Activated T-cell treated with anti-CD3 and anti-CD28 coated beads for 48 hours (primary cell): ENCODE measurements at places on chromosomes 11 and 22.

- DNase-seq = no peak
These were observed 61.6 kb upstream of the TOP3B start for GRCh38 chr22:22044153-22044552.

DNA sequence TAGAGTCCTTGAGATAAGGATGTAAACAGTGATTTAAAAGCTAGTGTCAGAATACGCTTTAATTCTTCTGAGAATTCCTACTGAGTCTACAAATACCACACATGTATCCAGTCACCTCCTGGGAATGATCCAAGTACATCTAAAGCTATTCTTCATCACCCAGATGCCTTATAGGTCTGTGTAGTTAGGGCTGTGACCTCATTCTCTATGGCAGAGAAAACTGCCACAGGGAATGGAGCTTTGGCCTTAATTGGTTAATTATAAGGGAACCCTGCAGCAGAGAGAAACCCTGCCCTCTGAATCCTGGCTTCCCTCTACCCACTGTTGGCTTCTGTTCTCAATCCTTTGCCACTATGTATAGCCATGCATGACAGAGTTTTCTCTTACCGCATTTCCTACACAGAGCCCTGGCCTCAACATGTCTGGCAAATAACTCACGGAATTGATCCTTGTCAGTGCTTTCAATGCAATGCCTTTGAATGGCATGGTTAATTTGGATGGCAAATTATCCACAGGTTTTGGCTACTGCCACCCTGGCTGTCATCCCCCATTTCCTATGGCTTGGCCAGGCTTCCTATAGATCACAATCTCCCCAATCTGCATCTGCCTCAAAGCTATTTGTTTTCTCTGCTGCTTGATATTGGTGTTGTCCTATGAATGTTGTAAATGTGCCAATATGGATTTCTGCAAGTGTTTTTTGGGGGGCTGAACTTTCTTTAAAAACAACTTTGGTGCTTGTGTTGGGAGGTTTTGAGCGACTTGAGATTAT, 2.9 kb downstream of the DIXDC1 start:
- no peak for DNase-seq

DNA sequence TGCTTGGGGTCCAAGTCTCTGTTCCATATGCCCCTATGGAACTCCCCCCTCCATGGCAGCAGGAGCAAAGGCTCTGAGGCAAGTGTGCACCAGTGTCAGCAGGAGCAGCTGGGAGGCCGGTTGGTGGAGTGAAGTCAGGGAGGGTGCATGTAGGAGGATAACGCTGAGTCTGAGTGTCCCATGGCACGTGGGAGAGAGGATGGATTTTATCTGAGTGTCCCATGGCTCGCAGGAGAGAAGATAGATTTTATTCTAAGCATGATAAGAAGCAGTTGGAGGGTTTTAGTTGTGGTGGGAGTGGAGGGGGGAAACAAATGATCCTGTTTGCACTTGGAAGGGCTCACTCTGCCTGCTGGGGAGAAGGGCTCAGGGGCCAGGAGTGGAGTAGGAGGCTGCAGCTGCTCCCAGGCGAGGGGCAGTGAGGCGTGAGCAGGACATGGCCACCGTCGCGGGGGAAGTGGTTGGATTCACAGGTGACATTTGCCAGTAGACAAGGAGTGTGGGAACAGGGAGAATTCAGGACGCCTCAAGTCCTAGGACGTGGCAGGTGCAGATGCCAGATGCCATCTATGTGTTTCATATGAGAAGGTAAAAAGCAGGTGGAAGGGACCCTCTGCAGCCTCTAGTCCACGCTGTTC, 33.6 kb upstream of the PARVG start:
- no peak for DNase-seq

DNA sequence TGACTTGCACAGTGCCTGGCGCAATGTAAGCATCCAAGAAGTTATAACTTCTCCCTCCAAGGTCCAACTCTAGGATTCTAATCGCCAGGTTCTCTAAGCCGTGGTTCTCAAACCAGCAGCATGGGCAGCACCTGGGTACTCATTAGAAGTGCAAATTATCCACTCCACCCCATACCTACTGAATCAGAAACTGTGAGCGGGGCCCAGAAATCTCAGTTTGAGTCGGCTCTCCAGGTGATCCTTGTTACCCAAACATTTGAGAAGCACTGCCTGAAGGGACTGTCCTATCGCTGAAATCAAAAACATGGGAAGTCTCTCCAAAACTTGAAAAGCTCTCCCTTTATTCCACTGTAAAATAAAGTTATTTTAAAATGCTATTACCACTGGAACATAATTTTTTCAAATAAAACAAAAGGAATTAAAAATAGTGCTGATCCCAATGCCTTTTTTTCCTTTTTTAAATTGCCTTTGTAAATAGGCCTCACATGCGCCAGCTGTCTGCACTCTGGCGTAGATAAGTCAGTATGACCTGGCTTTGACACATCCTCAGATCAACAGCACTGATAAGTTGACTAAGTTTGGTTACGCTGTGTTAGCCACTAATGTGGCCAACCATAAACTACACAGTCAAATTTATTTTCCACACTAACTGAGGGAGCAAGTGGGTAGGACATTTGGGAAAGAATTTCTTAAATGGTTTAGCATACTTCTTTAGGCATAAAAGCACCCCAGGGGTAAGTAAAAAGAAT, 8.4 kb upstream of the CTR9 start:
- DNase-seq = no peak

DNA sequence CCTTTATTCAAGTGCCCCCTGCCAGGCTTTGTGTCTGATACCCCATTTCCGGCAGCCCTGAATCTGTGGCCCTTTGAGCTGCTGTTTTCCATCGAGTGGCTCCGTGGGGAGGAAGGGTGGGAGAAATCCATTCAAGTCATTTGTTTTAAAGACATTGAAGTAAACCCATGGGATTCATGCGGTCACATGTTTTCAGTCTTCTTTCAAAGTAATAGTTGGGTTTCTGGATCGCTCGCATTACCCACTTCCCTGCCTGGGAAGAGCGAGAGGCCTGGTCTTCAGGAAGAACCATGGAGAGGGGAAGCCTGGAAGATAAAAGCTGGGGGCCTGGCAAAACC, 14.4 kb downstream of the DAGLA start:
- no peak for DNase-seq

GRCh38 chr11:11265994-11266606, 87.0 kb downstream of the CSNK2A3 start:
- DNase-seq = peak; percentile 51

DNA sequence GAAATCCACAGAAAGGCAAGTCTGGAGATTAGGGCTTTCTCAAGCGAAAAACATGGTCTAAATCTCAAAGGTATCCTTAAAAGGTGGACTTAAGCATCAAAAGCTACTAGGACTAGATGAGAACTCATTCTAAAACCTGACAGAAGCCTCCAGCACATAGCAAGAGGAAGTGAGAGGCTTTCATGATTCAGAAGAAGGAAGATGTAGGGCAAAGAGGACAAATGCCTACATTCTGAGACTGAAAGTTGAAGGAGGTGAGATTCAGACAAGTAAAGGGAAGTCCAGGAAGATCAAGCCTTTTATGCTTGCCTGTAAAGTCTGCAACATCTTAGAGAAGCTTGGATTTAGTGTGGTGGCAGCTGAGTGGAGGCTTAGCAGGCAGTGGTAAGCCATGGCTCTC, 98.9 kb downstream of the PGR start:
- no peak for DNase-seq

GRCh38 chr11:46966773-46967172, 30.2 kb downstream of the CSTPP1 start:
- DNase-seq = no peak

DNA sequence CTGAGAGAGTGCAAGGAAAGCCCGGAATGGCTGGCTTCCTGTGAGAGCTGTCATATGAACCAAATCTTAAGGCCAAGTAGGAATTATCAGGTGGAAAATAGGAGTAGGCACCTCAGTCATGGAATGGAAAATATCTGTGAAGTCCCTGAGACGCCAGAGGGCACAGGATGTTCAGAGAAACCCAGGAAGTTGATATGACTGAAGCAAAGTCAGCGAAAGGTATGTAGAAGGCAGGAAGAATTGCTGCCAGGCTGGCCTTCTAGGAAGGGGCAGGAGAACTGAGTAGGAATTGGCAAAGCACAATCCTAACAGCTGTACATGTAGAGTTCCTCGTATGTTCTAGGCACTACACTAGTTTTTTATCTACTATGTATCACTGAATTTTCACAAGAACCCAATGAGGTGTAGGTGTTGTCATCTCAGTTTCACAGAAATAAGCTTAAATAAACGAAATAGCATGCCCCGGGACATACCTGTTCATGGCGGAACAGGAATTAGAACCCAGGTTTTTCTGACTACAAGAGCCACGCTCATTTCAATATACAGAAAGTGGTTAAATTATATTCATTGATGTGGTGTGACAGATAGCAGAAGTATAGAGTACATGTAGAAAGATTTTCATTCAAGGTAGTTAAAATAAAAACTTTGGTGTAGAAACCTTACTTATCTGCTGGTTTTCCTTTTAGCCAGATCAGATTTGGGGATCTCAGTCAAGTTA, 17.0 kb downstream of the HMGXB4 start:
- DNase-seq = no peak

DNA sequence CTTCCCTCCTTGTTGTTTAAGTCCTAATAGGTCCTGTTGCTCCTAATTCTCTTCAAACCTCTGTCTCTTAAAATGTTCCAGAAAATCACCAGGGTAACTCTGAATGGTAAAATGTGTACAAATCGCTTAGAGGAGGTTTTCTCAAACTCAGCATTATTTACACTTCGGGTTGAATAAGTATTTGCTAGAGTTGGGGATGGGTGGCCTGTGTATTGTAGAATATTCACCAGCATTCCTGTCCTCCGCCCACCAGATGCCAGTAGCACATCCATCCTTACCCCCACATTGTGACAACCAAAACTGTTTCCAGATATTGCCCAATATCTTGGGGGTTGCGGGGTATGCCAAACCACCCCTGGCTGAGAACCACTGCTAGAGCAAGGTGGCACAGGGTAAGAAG, 64.4 kb upstream of the DDI1 start:
- no peak for DNase-seq

DNA sequence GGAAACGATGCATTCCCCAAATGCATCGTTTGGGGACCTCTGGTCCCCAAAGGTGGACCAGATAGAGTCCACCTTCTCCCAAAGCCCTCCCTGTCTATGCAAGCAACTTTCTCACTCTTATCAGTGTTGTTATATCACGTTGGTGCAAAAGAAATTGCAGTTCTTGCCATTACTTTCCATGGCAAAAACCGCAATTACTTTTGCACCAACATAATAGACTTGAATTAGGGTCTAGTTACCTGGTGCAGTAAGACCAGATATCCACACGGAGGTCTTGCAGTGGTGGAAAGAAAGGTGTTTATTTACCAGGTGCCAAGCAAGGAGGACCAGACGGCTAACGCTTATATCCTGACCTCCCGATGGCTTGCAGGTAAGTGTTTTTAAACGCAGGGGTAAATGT, 129.0 kb downstream of the MIAT start:
- no peak for DNase-seq

DNA sequence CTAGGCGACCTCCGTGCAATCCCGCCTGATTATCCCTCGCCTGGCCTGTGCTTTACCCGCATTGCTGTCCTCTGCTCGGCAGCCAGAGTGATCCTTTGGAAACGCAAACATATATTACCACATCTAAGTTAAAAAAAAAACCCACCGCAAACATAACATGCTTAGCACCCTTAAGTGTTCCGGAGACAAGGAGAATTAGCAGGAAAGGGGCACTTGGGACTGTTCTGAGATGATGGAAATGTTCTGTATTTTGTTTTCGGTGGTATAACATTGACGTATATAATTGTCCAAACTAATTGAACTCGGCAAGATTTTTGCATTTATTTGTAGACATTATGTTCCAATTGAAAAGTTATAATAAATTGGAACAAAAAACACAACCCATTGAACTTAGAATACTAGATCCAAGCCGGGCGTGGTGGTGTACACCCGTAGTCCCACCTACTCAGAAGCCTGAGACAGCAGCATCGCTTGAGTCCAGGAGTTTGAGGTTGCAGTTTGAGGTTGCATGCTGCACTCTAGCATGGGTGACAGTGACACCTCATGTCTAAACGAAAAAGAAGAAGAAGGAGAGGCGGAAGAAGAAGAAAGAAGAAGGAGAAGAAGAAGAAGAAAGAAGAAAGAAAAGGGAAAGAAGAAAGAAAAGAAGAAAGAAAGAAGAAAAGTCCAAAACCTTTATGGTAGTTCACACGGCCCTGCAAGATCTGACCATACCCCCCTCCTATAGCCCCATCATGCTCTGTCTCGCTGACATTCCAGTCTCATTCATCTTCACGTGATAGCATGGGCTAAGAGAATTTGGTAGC, 604 bp upstream of the POLR3H start:
- DNase-seq = no peak

DNA sequence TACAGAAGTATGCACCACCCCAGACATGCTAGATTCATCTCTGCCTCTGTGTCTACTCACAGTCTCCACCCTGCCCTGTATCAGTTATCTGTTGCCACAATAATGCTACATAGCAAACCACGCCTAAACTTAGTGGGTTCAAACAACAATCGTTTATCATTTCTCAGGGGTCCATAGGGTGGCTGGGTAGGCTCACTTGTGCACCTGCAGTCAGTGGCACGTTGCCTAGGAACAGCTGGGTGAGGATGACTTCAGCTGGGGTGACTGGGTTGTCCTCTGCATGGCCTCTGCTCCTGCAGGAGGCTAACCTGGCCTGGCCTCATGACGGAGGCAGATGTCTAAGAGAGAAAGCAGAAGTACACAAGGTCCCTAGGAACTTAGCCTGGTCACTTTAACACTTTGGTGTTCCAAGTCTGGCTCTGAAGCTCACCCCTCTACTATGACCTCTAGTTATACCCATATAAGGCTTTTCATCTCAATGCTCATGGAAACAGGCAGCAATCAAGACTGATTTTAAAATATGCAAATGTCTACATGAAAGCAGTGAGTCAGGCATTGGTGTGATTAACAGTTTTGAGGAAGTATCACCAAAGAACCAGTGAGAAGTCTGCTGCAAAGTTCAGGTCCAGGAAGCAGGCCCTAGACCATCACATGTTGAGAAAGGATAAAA, 10.7 kb downstream of the OLFML1 start:
- no peak for DNase-seq

GRCh38 chr22:46364341-46365165, 29.0 kb downstream of the TRMU start:
- no peak for DNase-seq

- DNase-seq = no peak
These were observed 428.8 kb downstream of the DYNC2H1 start for GRCh38 chr11:103537904-103538502.

DNA sequence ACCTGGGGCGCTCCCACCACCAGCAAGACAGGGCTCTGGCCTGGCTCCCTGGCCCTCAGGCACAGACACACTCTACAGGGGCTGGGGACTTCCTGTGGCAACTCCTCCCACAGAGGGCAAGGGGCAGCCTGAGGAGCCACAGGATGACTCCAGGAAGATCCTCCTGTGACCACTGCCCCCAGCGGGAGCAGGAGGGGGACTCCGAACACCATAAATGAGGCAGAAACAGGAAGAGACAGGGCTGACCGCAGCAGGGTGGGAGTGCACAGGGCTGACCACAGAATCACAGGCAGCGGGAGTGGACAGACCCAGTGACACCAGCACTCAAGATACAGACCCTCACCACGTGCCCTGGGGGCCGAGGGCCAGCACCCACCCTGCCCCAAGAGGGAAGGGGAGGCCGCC, 10.8 kb downstream of the ARAP1 start:
- DNase-seq = no peak

GRCh38 chr11:45620243-45620642, 45.2 kb downstream of the CHST1 start:
- DNase-seq = no peak

- DNase-seq = no peak
These were observed 155.2 kb downstream of the MAML2 start for GRCh38 chr11:96187822-96188221.

- DNase-seq = no peak
These were observed 12.4 kb upstream of the ACR start for GRCh38 chr22:50725597-50725996.
